ENCODE measurements at places on chromosomes 7 and 10.

GRCh38 chr10:89805599-89806013 lies 104.2 kb downstream of the KIF20B start:
- no peak for DNase-seq

DNA sequence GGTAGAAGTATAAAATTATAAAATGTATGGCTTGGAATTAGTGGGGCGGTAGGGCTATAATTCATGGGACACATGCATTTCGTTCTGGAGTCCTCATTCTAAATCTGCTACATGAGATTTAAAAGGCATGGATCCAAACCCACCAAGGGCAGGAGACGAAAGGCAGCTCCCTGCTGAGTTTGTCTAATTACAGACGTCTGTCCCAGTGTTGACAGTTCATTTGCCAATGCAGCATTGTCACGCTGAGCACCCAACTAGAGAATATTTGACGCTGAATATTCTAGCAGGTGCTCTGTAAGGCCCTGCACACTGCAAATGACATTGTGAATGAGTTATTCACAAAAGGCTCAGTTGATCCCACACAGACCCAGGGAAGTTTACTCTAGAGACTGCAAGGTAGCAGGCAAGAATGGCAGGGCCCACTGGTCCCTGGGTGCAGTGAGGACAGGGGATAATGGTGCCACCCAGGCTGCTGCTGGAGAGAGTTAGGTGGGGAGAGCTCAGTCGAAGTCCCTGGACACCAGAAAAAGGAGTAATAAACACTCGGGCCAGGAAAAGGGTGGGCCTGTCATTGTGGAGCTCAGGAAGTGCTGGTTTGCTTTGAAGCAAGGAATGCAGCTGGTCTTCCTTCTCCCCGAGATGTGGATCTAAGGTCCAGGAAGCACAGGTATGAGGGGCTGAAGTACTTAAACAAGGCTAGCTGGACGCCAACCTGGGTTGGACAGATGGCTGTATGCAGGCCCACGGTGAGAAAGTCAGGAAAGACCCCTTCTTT lies 75.0 kb upstream of the JCAD start:
- no peak for DNase-seq

GRCh38 chr7:7911369-7912123 lies 57.0 kb upstream of the GLCCI1 start:
- DNase-seq, result no peak

DNA sequence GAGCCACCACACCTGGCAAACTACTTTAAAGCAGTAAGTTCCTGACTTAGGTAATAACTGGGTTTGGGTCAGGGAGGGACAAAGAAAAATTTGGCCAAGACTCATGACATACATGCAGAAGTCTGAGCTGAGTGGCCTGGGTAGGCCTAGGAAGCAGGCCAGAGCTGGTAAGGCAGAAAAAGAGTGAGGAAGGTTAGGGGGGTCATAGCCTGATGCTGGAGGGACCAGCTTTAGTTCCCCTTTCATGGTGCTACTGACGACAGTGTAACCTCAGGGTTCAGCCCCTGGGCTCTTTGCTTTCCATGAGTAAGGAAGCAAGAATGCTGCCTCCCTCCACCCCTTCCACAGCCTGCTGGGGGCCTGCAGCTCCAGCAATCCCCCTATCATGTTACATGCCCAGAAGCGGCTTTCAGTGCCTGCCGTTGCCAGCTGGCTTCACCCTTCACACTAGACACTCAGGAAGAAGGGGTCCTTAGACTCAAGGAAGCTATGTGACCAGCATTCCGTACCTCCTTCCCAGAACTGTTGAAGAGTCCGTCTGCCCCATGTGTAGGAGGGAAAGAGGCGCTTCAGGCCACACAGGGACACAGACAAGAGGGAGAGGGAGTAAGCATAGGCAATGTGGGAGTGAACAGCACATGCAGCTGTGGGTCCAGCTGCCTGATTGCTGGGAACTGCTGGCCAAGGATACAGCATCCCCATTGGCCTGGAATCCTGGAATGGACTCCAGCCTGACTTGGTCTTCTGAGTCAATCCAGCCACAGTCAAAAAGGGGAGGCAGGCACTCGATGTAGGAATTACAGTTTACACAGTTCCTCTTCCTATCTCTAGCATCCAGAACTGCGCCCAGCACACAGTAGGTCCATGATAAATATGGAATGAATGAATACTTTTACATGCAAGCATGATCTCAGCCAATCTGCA lies 4.1 kb upstream of the PLAU start:
- DNase-seq, result no peak

- DNase-seq, result no peak
These were observed 97.8 kb downstream of the HIPK2 start for GRCh38 chr7:139679731-139680594.
